ENCODE measurements at places on chromosomes 4 and X.

GRCh38 chrX:15435836-15436619 is 51.8 kb upstream of the VEGFD start:
- DNase-seq, result peak; percentile 90

- no peak for DNase-seq
Measured at GRCh38 chrX:103417370-103417769, 41.0 kb downstream of the BEX3 start.

DNA sequence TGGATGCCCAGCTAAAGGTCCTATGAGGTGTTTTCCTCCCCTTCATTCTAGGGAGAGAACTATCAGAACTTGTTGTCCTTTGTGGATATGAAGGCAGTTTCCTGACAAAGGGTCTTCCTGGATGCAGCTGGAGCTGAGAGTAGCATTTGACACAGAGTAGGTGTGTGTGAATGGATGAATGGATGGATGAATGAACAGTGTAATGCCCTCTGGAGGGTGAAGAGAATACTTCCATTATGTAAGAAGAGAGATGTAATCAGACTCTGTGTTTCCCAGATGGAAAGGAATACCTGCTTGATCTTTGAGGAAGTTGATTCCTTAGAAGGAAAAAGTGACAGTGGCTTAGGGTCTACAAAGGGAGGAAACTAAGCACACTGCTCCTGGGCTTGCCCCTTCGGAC is 55.4 kb upstream of the AADAT start:
- DNase-seq, result no peak

DNA sequence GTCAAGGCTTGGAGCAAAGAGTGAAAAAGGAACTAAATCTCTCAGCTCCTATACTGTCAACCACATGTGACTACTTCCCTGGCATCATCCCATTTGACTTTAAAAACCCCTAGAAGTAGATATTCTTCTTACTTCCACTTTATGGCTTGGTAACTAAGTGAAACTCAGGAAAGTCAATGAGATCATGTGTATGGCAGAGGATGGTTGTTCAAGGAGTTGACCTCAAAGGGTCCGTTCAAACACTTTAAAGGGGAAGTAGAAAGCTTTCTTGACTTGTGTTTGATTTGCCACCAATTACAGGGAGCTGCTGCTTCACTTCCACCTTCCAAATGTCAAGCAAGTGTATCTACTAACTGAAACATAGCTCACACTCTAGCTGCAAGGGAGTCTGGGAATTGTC is 187.2 kb downstream of the RAB28 start:
- no peak for DNase-seq

GRCh38 chr4:181193131-181193930 is 1049.9 kb upstream of the TENM3 start:
- DNase-seq, result no peak

GRCh38 chrX:132271311-132271778 is 52.1 kb upstream of the RAP2C start:
- peak; percentile 66 for DNase-seq

GRCh38 chr4:22299678-22300077 is 216.2 kb downstream of the ADGRA3 start:
- DNase-seq, result no peak

- DNase-seq, result no peak
Measured at GRCh38 chr4:182745237-182745636, 171.9 kb downstream of the DCTD start.

GRCh38 chr4:109149836-109150235 is 152.6 kb downstream of the COL25A1 start:
- DNase-seq, result no peak

DNA sequence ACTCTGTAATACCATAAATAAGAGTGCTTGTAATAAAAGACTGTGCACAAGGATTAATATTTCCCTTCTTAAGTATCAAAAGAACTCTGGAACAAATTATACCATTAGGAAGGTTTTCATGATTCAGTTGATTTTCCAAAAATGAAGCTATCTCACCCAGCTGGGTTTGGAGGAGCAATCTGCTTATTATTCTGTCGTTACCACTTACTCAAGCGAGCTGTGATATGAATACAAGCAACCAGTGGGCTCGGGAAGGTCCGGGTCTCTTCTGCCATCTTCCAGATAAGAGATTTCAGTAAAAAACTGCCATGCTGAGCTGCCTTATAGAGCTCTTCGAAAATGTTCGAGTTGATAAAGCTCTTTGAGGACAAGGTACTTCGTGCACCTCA is 15.3 kb downstream of the SMIM20 start:
- no peak for DNase-seq

DNA sequence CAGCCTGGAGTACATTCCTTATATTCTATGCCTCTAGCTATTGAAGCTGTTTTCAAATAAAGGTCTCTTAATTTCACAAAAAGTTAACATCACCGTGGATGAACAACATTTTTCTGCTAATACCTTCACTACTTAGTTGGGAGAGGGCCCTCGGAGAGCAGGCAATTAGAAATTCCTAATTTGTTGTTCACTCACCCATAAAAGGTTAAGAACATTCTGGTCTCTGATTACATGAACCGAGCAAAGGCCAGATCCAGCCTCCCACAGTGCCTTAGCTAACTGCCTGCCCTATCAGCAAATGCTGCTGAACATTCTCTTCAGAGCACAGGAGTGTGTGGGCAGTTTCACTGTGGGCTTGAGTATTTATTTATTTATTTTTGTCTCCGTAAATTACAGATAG is 36.0 kb upstream of the TTC29 start:
- DNase-seq, result peak; percentile 43

- DNase-seq, result peak; percentile 25
Measured at GRCh38 chr4:107818301-107818910, 6.3 kb upstream of the SGMS2 start.

DNA sequence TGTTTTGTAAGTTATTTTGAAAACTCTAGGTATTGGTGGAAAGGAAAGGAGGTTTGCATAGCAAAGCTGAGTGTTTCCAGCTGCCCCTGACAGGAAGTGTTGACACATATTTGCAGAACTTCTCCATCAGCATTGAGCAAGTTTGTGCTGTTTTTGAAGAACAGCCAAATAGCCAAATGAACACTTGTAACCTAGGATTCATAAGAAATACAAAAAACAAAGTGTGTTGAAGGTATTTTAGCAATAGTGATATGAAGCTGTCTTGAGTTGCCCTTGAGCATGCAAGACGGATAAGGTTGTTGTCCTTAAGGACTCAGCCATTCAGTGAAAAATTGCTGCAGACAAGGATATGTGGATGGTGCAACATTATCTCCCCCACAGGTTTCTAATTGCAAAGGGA is 68.3 kb upstream of the PGM2 start:
- peak; percentile 83 for DNase-seq

DNA sequence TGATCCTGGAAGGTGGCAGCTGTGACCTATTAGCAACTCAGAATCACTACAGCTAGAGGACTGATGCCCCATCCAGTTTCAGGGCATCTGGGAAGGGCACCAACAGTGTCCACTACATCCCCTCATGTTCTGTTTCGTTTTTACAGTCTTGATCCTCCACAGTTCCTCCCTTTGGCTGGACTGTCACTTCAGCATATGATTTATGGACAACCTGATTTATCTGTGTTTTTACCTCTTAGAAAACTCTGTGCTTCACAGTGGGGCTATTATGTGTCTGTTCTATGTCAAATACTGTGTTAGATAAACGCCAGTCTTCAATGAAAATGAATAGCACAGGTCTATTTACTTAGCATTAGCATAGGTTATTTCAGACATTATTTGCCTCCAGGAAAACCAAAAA is 63.1 kb upstream of the GRPR start:
- no peak for DNase-seq

DNA sequence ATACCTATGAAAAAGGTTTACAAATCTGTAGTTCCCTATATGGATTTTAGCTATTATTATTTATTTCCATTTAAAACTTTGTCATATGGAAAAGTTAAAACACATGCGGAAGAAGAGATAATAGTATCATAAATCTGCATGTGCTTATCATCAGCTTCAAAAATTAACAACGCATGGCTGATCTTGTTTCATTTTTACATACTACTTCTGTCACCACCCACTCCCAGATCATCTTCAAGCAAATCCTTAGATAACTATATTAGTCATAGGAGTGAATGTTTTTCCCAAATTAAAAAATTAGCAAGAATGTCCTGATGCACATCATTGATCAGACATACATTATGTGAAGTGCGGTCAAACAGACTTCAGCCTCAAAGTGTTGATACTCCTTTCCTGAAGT is 24.6 kb upstream of the MOB1B start:
- no peak for DNase-seq

All from fibroblast of mammary gland (primary cell).